T-helper 17 cell (primary cell): ENCODE measurements at places on chromosomes 11 and 22.

DNA sequence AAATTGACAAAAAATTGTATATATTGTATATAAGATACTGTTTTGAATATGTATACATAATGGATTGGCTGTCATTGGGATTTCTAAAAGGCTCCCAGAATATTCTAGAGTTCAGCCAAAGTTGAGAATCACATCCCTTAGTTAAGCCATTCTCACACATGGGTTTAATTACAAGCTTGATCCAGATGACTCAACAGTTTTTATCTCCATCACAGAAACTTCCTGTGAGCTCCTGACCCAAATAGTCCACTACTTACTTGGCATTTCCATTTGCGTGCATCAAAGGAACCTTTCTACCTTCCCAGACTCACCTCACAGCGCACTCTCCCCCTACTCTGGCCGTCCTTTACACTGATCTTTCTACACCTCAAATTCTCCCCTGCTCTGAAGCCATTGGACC, 184.8 kb upstream of the ARHGAP20 start:
- DNase-seq: no peak

DNA sequence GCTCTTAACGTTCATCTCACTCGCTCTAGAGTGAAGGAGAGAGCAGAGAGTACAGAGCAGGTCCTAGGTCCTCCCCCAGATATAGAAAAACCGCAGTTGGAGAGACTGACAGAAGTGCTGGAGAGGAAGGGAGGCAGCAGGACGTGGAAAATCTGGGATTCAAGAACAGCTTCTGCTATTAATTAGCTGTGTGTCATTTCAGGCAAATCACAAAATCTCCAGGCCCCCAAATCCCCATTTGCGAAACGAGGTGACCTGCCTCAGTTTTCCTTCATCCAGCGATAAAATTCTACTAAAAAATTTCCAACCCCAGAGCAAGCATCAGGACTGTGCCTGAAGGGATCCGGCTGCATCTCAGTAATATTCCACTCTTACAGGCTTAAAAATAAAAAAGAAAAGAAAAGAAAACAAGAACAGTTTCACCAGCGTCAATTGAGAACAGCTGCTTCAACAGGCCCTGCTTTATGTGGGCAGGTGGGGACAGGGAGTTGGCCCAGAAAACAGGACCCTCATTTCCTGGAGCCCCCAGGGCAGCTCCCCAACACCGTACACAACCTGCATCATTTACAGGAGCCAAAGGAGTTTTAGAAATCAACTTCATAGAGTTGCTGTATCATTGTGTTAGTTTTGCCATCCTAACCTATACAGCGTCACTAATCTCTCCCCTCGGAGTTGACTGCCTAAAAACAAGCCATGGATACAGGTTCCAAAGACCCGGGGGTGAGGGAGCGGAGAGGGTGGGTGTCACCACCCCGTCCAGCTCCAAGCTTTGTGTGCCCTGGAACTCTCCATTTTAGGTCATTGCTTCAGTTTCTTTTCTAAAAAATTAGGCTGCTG, 2.3 kb upstream of the MALAT1 start:
- DNase-seq: no peak

- DNase-seq: no peak
These were observed 130.8 kb downstream of the ARL14EP start for GRCh38 chr11:30453705-30454104.

- DNase-seq: no peak
These were observed 3.7 kb downstream of the C1QTNF6 start for GRCh38 chr22:37184380-37184755.

- DNase-seq: no peak
These were observed 65.6 kb downstream of the CCDC81 start for GRCh38 chr11:86440305-86440716.

GRCh38 chr11:69311767-69312385, 17.9 kb downstream of the MYEOV start:
- DNase-seq: no peak

GRCh38 chr11:102368472-102368871, 21.5 kb downstream of the BIRC2 start:
- no peak for DNase-seq

GRCh38 chr22:45082795-45083194, 73.0 kb upstream of the PHF21B start:
- DNase-seq: no peak

GRCh38 chr11:126007238-126007637, 55.4 kb downstream of the CDON start:
- DNase-seq: no peak

DNA sequence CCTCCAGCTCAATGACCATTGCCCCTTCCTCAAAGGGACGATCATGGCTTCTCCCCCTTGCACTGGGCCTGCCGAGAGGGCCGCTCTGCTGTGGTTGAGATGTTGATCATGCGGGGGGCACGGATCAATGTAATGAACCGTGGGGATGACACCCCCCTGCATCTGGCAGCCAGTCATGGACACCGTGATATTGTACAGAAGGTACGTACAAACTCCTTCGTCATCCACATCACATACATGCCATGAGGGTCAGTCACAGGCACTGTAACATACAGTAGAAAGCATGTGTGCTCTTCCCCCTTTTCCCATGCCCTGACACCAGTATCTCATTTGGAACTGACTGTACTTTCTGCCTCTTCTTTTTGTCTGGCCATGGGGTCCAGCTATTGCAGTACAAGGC, 4.0 kb downstream of the TAF10 start:
- no peak for DNase-seq

DNA sequence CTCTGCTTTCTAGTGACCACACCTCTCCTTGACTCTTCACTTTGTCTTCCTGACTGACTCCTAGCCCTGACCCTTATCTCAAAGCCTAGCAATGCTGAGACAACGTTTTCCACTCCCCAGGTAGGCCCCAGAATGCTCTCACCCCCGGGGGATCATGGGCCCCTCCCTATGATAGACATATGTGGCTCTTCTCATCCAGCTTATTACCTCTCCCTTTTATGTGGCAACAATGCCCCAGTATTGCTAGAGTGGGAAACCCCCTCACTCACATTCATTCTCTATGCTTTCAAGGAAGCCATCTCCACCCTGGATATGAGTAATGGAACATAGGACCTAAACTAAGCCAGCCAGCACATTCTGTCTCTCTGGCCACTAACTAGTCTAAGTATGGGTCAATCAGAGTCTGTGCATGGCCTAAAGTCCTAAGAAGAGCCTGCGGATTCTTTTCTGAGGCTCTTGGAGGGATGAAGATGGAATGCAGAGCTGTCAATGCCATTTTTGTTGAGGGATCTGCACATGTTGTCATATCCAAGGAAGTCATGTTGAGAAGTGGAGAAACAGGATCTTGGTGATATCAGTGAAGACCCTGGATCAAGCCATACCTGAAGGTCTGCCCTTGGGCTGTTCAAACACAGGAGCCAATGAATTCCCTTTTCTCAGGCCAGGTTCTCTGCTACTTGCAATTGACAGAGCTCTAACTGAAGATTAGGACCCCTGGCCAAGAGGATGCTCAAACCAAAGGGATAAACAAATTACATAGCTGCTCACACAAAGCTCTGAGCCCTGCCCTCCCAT, 79.8 kb upstream of the GRK3 start:
- DNase-seq: no peak

- DNase-seq: no peak
These were observed 49.5 kb upstream of the RRM1 start for GRCh38 chr11:4044976-4045646.

- no peak for DNase-seq
These were observed 326.3 kb downstream of the GRM5 start for GRCh38 chr11:88739524-88739923.
